Forelimb muscle (tissue), 1 donor: ENCODE measurements at places on chromosomes 6 and 20.

DNA sequence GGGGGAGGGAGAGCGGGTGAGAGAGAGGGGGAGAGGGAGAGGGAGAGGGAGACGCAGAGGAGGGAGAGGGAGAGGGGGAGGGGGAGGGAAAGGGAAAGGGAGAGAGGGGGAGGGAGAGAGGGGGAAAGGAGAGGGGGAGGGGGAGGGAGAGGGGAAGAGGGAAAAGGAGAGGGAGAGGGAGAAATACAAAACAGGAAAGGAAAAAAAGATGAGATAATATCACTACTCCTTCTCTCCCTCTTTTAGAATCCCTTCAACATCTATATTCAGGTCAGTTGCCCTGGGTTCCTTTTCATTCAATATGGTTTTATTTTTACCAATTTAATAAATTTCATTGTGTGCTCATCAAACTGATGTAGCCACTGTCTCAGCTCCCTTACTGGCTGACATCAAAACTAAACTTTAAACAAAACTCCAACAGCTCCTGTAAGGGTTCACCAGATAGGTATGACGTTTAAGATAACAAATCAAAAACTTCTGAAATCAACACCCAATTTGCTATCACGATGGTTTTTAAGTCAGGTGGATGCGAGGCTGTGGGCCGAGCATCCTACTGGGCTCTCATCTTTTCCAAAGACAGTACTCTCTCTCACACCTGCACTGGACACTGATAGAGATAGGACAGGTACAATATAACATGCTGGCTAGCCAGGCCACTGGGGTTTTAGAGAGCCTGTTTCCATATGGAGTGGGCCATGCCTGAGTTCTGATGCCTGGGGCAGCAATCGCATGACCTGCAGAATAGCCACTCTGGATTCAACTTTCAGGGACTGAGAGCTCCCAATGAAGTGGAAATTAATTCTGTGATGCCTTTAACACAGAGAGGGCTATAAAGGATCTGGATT, 99.5 kb downstream of the FYN start:
- no peak for DNase-seq

DNA sequence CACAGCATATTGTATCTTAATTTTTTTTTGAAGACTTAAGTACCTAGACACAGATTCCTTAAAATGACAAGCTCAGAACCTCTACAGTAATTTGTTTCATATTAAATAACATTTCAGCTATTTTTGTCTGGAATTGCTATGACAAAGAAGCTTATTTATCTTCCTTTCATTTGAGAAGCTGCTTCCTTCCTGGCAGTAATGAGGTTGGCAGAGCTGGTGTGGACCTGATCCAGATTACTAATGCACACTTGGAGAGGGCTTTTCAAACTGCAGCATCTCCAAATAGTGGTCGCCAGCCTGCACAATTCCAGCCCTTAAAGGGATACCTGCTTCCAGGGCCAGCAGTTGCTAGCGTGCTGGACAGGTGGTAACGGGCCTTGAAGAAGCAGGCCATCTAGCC, 12.1 kb downstream of the PTCHD4 start:
- DNase-seq = no peak

DNA sequence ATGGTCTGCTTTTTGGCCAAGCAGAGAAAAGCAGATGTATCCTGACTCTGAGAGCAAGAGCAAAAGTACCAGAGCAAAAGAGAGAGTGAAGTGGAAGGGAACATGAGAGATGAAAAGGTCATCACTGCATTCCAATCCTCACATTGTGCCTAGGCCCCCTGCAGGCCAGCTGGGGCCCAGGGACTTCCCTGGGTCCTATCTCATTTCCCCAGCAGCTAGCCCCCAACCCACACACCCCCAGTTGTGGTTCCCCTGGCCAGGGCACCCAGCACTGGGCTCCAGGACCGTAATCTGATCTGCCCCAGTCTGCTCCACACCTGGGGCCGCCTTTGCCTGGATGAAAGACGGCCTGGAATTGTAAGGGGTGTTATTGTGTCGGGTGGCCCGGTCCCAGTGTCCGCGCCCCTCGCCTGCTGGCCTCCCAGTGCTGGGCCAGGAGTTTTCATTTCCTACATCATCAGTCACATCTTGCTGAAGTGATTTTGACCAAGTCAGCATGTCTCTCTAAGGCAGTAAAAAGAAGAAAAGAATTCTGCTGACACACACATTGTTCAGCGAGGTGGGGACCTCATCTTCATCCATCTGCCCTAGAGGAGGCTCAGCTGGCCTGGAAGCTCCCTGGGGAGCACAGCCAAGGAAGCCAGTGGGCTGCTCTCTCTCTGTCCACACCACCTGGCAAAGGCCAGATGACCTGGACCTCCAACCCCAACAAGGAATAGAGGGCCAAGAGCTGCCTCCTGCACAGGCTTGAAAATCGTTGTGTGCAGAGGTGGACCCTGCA, 4.0 kb upstream of the BMP7 start:
- DNase-seq = no peak

- DNase-seq = no peak
Observed at GRCh38 chr6:71033890-71034289, 77.0 kb upstream of the B3GAT2 start.

- no peak for DNase-seq
Observed at GRCh38 chr6:56608332-56608731, 34.4 kb downstream of the DST start.

GRCh38 chr6:35668096-35668495, 20.6 kb downstream of the FKBP5 start:
- no peak for DNase-seq

DNA sequence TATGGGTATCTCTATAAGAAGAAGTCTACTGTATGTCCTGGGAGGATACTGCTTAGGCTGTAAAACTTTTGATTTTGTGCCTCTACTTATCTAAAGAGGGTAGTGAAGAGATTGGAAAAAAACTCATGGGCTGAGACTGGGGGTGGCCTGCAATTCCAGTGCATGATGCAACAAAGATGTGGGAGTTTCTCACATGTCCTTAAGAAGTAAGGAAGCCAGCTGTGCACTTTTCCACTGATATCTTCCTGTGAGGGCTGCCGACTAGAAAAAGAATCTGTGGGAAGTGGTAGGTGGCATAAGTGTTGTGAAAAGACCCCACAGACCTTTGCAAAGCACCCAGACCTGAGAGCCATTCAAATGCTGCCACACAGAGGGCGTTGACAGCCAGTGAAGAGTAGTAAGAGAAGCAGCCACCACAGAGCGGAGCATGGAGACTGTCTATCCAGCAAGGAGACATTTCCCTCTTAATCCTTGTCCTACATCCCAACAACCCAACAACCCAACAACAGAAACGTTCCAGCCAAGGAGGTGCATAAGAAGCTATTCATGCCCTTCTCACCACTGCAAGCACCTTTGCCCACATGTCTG, 65.1 kb downstream of the PFDN4 start:
- no peak for DNase-seq

DNA sequence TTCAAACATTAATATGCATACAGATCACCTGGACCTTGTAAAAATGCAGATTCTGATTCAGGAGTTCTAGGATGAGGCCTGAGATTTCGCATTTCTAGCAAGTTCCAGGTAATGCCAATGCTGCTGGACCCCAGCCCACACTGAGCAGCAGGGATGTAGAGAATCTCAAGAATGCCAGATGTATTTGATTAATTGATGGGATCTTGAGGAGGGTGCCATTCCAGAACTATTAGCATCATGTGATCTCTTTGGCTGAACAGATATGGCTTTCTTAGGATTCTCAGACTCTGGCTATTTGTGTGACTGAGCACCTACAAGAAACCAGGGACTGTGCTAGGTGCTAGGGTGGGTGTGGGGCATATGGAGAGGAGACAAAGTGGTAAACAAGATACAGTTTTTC, 16.5 kb upstream of the SNX3 start:
- DNase-seq = no peak

DNA sequence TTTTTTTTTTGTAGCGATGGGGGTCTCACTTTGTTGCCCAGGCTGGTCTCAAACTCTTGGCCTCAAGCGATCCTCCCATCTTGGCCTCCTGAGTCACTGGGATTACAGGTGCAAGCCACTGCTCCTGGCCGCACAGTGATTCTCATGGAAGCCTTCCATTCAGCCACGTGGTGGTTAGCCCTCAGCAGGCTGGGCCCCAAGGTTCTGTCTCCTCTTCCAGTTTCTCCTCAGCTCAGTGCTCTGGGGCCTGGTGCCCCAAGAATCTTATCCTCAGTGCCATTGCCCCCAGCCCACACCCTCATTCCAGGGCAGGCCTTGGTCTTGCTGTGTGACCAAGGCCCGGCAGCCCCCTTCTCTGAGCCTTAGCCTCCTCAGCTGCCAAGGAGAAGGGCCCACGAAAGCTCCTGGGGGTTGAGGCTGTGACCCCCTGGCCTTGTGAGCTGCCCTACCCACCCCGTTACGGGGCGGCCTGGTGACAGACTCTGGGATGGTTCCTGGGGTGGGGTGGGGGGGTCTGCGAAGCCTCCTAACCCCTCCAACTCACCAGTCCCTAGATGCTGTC, 16.4 kb downstream of the SRC start:
- no peak for DNase-seq

- no peak for DNase-seq
Observed at GRCh38 chr6:30411515-30412207, 66.7 kb downstream of the RPP21 start.

DNA sequence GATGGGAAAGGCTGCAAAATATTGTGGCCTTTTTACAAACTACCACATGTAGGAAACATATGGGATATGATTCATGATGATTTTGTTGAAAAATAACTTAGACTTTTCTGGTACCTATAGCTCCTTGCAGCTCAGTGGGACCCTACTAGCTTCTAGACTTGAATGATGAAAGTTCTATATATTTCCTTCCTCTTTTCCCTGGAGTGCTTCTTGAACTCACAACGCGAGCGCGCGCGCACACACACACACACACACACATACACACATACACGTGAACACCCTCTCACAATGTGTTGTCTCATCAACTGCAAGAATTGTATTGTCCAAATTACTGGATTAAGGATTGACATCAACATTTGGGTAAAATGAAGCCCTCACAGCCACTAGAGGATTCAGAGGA, 61.9 kb downstream of the TOX2 start:
- DNase-seq = no peak

DNA sequence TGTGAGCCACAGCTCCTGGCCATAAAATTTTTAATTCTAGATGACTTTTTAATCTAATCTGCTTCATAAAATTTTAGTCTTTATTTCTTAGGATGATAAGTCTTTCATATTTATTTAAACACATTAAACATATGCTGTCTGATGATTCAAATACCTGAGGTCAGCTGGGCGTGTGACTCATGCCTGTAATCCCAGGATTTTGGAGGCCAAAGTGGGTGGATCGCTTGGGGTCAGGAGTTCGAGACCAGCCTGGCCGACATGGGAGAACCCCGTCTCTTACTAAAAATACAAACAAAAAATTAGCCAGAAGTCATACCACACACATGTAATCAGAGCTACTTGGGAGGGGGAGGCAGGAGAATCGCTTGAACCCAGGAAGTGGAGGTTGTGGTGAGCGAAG, 53.1 kb downstream of the RBM24 start:
- DNase-seq = no peak

- DNase-seq = no peak
Observed at GRCh38 chr20:36871640-36872570, 4.0 kb upstream of the TLDC2 start.

GRCh38 chr20:57090590-57091560, 175.6 kb downstream of the BMP7 start:
- no peak for DNase-seq

DNA sequence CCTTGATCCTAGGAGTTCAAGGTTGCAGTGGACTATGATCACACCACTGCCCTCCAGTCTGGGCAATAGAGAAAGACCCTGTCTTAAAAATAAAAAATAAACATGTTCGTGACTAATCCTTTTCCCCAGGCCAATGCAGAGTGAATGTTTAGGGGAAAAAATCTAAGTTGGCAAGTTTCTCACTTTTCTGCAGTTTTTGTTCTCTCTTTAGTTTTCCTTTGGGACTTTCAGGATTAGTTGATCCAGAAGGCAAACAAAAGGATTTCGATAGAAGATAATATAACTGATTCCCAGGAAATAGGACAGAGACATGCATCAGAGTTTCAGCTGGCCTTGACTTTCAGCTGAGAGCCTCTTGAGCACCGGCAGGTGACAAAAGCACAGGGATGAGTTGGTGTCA, 53.3 kb downstream of the SOD2 start:
- no peak for DNase-seq

GRCh38 chr6:13372688-13373487, 44.6 kb upstream of the TBC1D7 start:
- no peak for DNase-seq

DNA sequence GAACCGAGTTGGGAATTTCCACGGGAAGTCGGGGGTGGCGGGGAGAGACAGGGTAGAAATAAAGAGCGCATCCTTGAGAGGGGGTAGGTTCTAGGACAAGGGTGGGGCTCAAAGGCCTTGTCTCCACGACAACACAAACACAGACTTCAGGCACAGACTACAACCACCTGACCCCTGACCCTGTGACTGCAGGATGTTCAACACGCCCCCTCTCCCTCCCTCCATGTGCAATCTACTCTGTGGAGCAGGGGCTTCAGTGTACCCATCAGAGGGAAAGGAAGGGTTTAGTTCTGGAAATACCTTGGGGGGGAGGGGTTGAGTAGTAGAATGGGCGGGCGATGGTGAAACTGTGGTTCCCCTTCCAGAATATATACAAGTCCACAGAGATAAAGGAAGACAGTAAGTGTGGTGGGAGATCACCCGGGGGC, 651 bp upstream of the TAPBP start:
- DNase-seq = peak; percentile 54

- DNase-seq = no peak
Observed at GRCh38 chr20:16580620-16581019, 7.4 kb upstream of the KIF16B start.

GRCh38 chr6:47079638-47080037, 37.5 kb upstream of the ADGRF1 start:
- no peak for DNase-seq

- no peak for DNase-seq
Observed at GRCh38 chr6:107556082-107556481, 66.2 kb downstream of the SOBP start.

- no peak for DNase-seq
Observed at GRCh38 chr6:33789550-33789895, 593 bp upstream of the LEMD2 start.

GRCh38 chr6:132144456-132144855, 193.3 kb upstream of the CCN2 start:
- no peak for DNase-seq

GRCh38 chr20:18611492-18611891, 23.6 kb downstream of the DTD1 start:
- DNase-seq = no peak

DNA sequence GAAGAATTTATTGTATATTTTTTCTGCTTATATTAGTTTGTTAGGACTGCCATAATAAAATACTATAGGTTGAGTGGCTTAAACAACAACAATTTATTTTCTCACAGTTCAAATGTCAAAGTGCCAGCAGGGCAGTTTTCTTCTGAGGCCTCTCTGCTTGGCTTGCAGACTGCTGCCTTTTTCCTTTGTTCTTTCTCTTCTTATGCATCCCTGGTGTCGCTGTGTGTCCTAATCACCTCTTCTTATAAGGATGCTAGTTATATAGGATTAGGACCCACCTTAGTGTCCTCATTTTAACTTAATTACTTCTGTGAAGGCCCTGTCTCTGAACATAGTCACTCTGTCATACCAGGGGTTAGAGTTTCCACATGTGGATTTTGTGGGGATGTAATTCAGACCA, 354.4 kb downstream of the NKAIN2 start:
- no peak for DNase-seq
